ENCODE measurements at places on chromosomes 11 and 22.

- DNase-seq: peak; percentile 61
These were observed at the start of gene UBASH3B for GRCh38 chr11:122655527-122656072. Gene UBASH3B, plus strand, starts transcription at chr11:122655722. Its CDS starts 328 bp downstream, at chr11:122656050.

DNA sequence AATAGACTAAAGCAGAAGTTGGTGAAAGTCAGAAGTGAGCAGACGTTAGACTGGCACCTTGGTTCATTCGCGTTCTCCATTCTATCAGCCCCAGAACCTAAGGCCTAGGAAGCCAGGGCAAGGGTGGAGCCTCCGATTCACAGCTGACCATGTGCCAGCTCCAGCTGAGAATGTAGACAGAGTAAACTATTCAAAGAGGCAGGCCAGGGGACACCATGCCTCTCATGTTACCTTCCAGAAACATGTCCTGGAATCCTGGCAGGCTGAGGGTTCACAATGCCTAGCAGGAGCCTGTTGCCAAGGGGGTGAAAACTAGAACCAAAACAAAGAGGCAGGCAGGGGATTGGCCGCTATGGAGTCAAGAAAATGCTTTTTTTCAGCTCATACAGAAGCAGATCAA is 224.4 kb upstream of the POU2AF2 start:
- DNase-seq: no peak

DNA sequence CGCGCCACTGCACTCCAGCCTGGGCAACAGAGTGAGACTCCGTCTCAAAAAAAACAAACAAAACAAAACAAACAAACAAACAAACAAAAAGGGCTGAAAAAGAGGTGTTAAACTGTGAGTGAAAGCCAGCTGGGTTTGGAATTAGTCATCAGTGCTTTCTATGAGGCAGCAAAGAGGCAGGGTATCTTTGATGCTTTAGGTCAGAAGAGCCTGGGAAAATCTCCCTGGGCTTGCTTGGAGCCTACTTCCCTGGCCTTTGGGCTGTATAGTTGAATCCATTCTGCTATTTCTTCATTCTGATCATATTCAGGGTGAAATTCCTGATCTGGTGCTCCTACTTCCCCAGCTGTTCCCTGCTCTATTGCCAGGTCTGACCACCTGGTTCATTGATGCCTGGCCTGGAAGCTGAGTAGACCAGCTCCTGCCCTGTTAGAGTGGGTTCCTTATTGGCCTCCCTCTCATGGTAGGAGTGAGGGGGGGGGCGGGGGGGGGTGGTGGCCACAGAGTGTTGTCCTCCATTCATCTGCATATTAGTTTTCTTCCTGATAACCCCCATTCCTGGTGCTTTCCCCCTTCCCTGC is 65.6 kb downstream of the INSC start:
- DNase-seq: no peak

DNA sequence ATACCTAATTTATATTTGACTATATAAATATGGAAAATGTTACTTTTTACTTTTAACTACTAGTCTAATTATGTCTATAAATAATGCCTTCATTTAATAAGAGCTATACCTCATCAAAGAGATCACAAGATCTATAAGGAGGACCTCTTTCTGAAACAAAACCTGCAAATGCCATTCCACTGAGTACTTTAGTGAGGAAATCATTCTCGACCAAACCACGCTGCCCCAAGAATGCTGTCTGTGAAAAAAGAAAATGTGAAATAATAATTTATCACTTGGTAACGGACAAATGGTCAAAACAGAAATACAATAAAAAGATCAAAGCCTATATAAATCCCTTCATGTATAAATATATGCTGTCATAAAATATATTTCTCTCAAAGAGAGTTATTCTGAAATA is 301.7 kb downstream of the SBF2 start:
- no peak for DNase-seq

GRCh38 chr11:83881428-83881827 is 595.3 kb upstream of the CCDC90B start:
- no peak for DNase-seq

GRCh38 chr22:44814266-44815098 is 62.1 kb downstream of the ARHGAP8 start:
- DNase-seq: no peak

DNA sequence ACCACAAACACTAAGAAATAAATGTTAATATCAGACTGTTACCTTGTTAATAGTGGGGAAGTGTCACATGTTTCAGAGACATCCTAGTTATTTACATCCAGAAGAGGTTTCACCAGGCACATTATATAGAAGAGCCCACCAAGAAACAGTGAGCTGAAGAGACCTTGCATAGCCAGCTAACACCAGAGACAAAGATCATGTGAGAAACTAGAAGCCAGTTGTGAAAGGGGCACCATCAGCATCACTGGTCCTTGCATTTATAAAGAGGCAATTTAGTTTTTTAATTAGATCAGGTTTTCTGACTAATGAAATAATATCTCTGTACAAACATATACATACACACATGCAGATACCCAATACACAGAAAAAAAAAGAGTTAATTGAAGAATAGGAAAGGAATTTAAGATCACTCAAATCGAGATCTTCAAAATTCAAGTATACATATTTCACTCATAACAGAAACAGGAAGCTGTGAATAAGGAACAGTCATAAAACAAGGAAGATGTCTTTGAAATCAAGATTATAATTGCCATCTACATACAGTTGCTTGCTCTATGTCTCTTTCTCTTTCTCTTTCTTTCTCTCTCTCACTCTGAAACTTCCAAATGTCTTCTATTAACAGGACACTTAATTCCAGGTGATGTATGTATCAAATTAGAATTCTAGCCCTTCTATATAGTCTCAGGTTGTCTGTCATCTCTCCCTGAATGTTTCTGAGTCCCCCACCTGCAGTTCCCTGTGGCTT is 348.7 kb downstream of the ETS1 start:
- no peak for DNase-seq
